ENCODE measurements at places on chromosomes 7 and 10. TPM values are rescaled to one million over a fixed set of nuclear protein-coding genes. Genes with fewer than 3 reads are reported as not detected.

Gene CRHR2
- 0.28 TPM for total RNA-seq

Gene COBL
- 32.0 TPM for total RNA-seq

Gene CH25H
- total RNA-seq: 0.43 TPM

Gene PNLIP
- total RNA-seq: 10,599 TPM

Gene TWIST1
- 0.51 TPM for total RNA-seq

Gene MAPK8
- 21.1 TPM for total RNA-seq

Gene BHLHA15
- total RNA-seq: 316 TPM

Gene RHOBTB1
- 5.3 TPM for total RNA-seq

Gene SPDYE2B
- not detected for total RNA-seq

Gene CALML3
- not detected for total RNA-seq

Gene THSD7A
- total RNA-seq: 2.0 TPM

Gene CXCL12
- 131 TPM for total RNA-seq

Gene GALNT17
- 3.0 TPM for total RNA-seq

Gene PRSS2
- 42,431 TPM for total RNA-seq

Gene GIMAP8
- total RNA-seq: 1.4 TPM

Gene VWDE
- total RNA-seq: 2.7 TPM

Gene HSPA12A
- 3.1 TPM for total RNA-seq

Gene C10orf90
- total RNA-seq: 0.47 TPM
